Stimulated activated CD4-positive, alpha-beta T cell treated with anti-CD3 and anti-CD28 coated beads, Interleukin-15, amount 100 ng/mL, for 24 hours (primary cell): ENCODE measurements at places on chromosomes 13 and 19.

GRCh38 chr19:3653081-3653795 is 26.6 kb upstream of the CACTIN start:
- no peak for DNase-seq

DNA sequence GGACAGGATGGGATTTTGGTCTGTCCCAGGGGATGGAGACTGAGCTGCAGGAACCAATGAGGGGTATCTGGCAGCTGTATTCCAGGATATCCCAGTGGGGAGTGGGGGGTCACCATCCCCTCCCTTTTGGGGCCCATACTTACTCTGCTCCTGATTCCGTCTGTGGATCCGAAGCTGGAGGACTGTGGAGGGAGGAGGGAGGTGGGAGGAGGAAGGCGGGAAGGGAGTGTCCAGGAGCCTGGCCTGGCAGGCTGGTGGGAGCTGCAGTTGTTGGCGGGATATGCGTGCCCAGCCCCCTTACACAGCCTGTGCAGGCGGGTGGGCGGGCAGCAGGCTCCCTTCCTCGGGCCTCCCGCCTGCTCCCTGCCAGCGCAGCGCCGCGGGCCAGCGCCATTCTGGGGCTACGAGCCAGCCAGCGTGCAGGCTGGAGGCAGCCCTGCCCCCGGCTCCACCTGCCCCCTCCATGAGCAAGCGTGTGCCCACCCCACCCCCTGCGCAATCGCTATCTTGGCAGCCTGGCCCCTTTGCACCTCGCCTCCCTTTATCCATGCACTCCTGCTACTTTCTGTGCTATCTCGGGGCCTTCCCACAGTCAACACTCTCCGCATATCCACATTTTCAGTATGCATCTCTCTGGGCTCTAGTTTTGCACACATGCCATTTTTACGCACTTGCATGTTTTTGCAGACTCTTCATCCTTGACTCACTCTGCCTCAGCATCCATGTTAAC is 2.8 kb downstream of the MAMSTR start:
- DNase-seq, result no peak

DNA sequence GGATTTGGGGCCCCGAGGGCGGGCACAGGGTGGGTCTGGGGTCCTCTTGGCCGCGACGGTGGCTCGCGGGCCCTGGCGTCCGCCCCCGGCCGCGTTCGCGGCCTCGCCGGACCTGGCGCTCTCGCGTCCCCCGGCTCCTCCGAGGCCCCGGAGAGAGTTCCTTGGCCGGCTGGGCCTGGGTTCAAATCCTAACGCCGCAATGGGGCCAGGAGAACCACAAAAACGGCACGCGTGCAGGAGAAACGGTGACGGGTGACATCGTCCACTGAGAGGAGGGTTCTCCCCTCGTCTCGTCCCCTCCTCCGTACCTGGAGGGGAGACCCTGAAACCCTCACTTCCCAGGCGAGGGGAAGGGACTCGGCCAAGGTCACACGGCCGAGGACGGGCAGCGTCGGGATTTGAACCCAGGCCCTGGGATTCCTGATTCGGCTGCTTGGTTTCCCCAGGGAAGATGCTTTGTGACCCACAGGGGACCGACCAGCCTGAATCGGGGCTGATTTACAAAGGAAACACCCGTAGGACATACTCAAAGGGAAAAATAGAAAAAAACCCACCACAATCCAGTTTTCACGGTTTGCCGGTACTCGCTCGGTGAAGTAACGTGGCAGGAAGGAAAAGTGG is 624 bp downstream of the SAFB start:
- peak; percentile 16 for DNase-seq

DNA sequence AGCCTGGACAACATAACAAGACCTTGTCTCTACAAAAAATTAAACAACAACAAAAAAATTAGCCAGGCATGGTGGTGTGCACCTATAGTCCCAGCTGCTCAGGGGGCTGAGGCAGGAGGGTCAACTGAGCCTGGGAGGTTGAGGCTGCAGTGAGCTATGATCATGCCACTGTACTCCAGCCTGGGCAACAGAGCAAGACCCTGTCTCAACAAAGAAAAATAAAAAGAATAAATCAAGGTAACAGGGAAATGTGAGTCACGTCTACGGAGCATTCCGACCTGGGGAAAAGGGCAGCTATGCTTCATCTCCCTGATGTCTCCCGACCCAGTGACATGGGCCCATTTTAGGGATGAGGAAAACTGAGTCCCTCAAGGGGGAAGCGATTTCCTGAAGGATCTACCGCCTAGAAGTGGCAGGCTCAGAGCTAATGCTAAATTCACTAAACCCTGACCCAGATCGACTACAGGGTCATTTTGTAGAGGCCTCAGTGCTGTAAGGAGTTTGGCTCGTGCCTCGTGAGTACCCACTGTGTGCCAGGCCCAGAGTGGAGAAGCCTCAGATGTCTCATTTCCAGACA is 19.5 kb downstream of the PTPRS start:
- DNase-seq, result no peak

DNA sequence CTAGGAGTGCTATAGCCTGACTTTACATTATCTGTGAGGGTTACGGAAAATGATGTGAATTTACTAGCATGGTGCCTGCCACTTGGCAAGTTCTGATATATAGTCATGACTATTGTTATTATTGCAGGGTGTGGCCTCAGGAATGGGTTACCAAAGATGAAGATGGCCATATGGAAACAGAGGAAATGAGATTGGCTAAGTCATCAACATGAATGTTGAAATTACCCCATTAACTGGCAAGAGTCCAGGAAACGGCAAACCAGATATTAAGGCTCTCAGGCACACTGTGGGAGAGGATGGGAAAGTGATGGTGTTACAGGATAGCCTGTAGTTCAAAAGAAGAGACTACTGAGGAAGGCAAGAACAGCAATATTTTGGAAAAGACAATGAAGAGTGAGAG is 183.3 kb downstream of the KCNRG start:
- no peak for DNase-seq

DNA sequence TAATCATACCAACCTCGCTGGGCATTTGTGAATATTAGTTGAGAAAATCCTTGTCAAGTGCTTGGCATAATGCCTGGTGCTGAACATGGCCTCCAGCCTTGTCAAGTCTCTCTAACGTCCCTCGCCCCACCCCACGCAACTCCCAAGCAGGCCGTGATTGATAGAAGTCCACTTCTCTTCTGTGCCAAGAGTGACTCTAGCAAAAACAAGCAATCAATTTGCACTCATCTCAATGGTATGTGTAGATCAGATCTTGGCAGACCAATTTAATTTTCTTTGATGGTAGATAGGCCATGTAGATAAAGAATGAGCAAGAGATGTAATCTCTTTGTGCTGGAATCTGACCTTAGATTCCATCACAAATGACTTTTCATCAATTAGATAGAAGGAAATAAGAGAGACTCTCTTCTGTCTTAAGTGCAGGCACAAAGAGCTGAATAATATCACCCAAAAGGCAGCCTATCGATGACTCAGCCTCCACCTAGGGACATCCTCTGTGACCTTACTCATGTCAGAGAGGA is 31.0 kb upstream of the KATNAL1 start:
- DNase-seq, result no peak

DNA sequence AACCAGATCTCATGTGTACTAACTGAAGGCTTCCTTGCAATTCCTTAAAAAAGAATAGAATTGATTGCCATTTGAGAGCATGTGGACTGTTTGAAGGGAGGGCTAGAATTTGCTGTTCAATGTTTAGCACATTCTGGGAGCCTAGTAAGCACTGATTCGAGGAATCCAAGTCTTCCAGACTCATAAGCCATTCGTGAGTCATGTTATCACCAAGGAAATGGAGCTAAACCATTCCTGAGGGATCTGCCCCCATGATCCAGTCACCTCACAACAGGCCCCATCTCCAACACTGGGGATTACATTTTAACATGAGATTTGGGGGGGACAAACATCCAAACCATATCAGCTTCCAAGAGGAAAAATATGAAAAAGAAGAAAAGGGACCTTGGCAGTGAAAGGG is 276.4 kb downstream of the KCNRG start:
- DNase-seq, result no peak

GRCh38 chr13:40453351-40454021 is 213.0 kb downstream of the FOXO1 start:
- DNase-seq, result peak; percentile 9

- no peak for DNase-seq
Measured at GRCh38 chr13:114056205-114057013, 76.0 kb downstream of the RASA3 start.

- DNase-seq, result no peak
Measured at GRCh38 chr13:33744589-33745369, 73.2 kb upstream of the RFC3 start.

- DNase-seq, result no peak
Measured at GRCh38 chr13:98475522-98475921, 101.4 kb downstream of the STK24 start.

- DNase-seq, result no peak
Measured at GRCh38 chr13:62357887-62358645, 942.4 kb upstream of the PCDH20 start.
